ENCODE measurements at places on chromosomes 4 and X. TPM values are rescaled to one million over a fixed set of nuclear protein-coding genes. Genes with fewer than 3 reads are reported as not detected.

Gene GPR78
- total RNA-seq = not detected

Gene PRRG1
- 5.6 TPM for total RNA-seq

Gene PAGE5
- not detected for total RNA-seq

Gene ZNF280C
- 4.6 TPM for total RNA-seq

- ATAC-seq = no peak
These were observed 148.0 kb upstream of the WDFY3 start for GRCh38 chr4:85114526-85114925.

DNA sequence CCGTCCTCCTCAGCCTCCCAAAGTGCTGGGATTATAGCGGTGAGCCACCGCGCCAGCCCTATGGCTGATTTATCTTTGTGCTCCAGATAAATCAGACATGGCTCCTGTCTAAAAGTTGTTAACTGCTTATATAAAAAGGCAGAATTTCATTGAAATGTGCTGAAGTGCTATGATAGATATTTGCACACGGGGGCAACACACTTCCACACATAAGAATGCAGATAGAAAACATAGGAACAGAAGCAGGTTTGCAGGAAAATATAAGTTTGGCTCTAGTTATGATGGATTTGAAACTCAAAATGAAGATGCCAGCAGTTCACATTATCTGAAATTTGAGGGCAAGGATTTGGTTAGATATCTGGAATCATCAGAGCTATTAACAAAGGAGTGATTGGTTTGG, 163.1 kb upstream of the SLITRK2 start:
- no peak for ATAC-seq

DNA sequence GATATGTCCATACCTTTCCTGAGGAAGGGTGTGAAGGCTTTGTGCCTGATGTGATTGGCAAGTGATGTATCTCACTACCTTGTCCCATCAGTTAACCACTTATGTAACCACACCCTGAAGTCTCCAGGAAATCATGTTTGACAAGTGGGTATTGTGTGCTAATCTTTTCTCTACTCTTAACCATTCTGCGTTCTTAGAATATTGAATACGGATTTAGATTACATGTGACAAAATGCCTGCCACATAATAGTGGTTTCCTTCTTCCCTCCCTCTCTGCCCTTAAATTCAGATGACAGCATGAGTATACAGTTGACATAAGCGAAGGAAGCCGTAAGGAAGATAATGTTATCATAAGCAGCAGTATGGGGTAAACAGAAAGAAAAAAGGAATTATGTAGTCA, 108.4 kb downstream of the KLHL8 start:
- ATAC-seq = no peak

Gene FDCSP
- not detected for total RNA-seq

Gene SYN1
- total RNA-seq = not detected

- ATAC-seq = no peak
These were observed 51.1 kb upstream of the IL21 start for GRCh38 chr4:122671919-122672490.

DNA sequence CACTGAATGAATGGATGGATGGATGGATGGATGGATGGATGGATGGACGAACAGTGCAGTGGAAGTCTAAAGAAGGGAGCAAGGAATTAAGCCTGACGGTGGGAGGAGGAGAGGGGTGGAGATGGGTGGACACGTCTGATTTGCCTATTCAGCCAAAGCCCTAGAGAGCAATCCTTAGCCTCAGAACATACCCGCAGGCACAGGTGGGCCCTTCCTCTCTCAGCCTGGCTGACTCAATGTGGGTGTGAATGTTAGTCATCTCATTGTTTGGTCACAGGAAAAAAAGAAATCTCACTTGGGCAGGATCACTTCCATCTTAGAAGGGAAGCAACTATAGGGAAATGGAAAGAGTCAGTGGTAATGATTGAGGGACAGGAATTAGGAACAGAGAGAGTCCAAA, 165.9 kb downstream of the PJA1 start:
- no peak for ATAC-seq

GRCh38 chr4:54497947-54498346, 159.8 kb upstream of the KIT start:
- ATAC-seq = no peak

Gene CXorf65
- total RNA-seq = not detected

- no peak for ATAC-seq
These were observed 19.5 kb upstream of the CRLF2 start for GRCh38 chrX:1231850-1232465.

DNA sequence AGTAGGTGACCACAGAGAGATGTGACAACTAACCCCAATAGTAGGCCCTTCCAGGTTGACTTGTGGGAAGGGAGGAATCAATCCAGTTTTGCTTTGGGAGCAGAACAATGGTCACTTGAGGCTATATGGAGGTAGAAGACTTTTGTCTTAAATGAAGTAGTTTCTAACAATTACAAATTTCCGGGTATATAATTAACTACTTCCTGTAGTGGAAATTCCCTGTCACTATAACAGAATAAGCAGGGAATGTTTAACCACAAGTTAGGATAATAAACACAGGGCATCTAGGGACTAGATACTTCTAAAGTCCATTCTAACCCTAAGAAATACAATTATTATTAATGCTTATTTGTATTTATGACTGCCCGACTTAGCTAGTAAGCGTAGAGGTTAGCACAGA, 99.0 kb upstream of the TRPC3 start:
- no peak for ATAC-seq

DNA sequence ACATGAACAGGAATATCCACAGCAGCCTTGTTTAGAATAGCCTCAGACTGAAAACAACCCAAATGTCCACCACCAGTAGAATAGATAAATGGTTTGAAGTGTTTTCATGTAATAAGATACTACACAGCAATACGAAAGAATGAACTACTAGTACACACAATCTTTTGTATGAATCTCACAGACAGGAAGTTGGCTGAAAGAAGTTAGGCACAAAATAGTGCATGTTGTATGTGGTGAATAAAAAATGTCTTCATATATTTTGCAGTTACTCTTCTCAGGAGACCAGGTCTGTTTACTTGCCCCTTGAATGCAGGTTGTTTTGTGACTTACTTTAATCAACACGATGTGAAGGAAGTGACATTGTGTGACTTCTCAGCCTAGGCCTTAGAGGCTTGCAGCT, 75.9 kb upstream of the LEF1 start:
- ATAC-seq = no peak

- ATAC-seq = no peak
These were observed 6.3 kb upstream of the NKX1-1 start for GRCh38 chr4:1412376-1413203.
